ENCODE measurements at places on chromosomes 7 and 10. TPM values are rescaled to one million over a fixed set of nuclear protein-coding genes. Genes with fewer than 3 reads are reported as not detected.

APBB1IP gene
- total RNA-seq = not detected

CFTR gene
- total RNA-seq = not detected

MYH16 gene
- total RNA-seq = not detected

HGF gene
- 792 TPM for total RNA-seq

PNLIP gene
- not detected for total RNA-seq

FOXI2 gene
- not detected for total RNA-seq

TCAF2 gene
- 1.7 TPM for total RNA-seq

FGFBP3 gene
- 1.1 TPM for total RNA-seq

CADPS2 gene
- total RNA-seq = 21.7 TPM

ADARB2 gene
- total RNA-seq = not detected

ZNF487 gene
- 5.2 TPM for total RNA-seq

ACBD7 gene
- total RNA-seq = 4.8 TPM

STN1 gene
- 50.6 TPM for total RNA-seq

SLC16A12 gene
- total RNA-seq = 0.53 TPM

PARD3 gene
- 45.3 TPM for total RNA-seq

Measured in aortic smooth muscle cell (primary cell).